Left hindlimb (tissue), 1 donor: ENCODE measurements at places on chromosomes 3 and 15.
A peak's percentile ranks its signal among the peaks of the same experiment; 100 is the strongest.

DNA sequence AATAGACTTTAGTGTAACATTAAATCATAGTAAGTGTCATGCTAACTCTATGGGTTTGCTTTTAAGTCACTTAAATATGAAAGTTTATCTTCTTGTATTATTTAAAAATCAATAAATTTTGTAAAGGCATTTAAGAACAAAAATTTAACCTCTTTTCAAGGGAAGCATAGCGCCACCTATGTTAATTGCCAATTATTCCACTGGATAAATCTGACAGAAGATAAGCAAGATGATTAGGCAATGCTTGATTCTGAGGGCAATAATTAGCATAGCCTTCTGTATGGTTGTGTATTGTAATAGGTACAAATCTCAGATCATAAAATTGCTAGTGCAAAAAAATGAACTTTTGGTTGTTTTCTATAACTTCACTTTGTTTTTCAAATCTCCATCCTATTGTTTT, 560.1 kb downstream of the GRM7 start:
- DNase-seq: no peak

GRCh38 chr3:37041546-37042195, 48.4 kb downstream of the MLH1 start:
- DNase-seq: no peak

- no peak for DNase-seq
Measured at GRCh38 chr3:138195481-138195880, 8.4 kb downstream of the ARMC8 start.

DNA sequence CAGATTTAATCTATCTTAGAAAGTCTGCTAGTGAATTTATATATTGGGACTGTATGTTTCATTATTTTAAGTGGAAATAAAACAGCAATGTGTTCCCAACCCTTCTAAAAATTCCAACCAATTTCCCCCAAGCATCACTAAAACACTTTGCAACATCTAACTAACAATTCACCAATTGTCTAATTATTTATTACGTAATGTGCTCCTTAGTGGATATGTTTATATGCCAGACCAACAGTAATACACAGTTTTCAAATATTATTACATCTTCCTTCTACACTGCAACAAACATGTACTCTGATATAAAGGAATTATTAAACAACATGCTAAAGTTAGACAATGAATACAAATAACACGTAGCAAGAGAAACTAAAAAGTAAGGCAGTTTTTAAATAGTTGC, 262.6 kb upstream of the THBS1 start:
- no peak for DNase-seq

- DNase-seq: no peak
Measured at GRCh38 chr3:188416041-188416440, 262.1 kb downstream of the LPP start.

- peak; percentile 74 for DNase-seq
Measured at GRCh38 chr3:184678317-184679055, 33.4 kb downstream of the MAGEF1 start.

GRCh38 chr3:128483657-128484403, 9.2 kb downstream of the GATA2 start:
- peak; percentile 44 for DNase-seq

GRCh38 chr3:30273304-30274072, 332.9 kb upstream of the TGFBR2 start:
- no peak for DNase-seq

- DNase-seq: no peak
Measured at GRCh38 chr3:19342389-19342788, 194.1 kb downstream of the KCNH8 start.

- DNase-seq: no peak
Measured at GRCh38 chr3:126947429-126947828, 35.5 kb upstream of the PLXNA1 start.

DNA sequence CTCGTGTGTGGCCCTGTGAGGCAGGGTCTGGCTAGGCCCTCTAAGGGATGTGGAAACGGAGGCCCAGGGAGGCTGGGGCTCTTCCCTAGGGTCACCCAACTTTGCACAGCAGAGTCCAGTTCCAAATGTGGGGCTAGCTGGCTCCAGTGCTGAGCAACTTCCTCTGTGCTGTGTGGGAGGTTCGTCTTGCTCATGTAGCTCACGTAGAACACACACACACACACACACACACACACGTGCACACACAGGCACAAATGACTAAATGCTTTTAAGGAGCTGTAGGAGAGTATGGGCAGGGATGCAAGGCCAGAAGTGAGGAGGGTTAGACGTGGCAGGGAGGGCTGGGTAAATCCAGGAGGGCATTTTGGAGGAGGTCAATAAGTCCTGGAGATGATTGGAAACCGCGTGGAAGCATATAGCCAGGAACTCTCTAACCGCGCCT, 213.8 kb downstream of the RPLP1 start:
- peak; percentile 53 for DNase-seq

- no peak for DNase-seq
Measured at GRCh38 chr15:34691034-34691433, 63.8 kb downstream of the GJD2 start.

- DNase-seq: no peak
Measured at GRCh38 chr15:38085931-38086568, 151.6 kb downstream of the TMCO5A start.

DNA sequence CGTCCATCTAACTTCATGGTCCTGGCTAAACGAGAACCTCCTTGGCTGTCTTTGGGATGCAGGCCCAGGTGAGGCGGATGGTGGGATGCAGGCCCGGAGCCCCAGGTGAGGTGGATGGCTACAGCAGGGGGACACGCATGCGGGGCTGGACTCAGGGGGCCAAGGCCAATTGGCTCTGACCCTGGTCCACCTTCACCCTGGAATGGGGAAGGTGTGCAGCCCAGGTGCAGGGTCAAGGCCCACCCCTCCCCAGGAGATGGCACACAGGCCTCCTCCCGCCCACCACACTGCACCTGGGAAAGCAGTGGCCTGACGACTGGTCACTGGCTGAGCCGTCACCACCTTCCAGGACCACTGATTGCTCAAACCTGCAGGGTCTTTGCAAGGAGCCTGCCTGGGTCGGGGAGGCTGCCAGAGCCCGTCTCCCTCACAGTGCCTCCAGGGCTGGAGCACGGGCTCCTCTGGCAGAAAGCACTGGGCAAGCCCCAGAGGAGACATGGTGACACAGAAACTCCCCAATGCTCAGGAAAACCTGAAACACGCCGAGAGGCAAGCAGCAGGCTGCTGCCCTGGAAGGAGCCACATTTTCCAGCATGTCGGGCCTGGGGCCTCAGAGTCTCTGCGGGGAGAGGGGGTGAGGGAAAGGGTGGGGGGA, 159.6 kb downstream of the LRRK1 start:
- peak; percentile 20 for DNase-seq

- DNase-seq: peak; percentile 20
Measured at GRCh38 chr15:69533522-69533921, 80.9 kb downstream of the RPLP1 start.

- DNase-seq: peak; percentile 6
Measured at GRCh38 chr15:101045835-101046691, 126.9 kb downstream of the LRRK1 start.

GRCh38 chr3:114799816-114800215, 347.3 kb downstream of the ZBTB20 start:
- no peak for DNase-seq

DNA sequence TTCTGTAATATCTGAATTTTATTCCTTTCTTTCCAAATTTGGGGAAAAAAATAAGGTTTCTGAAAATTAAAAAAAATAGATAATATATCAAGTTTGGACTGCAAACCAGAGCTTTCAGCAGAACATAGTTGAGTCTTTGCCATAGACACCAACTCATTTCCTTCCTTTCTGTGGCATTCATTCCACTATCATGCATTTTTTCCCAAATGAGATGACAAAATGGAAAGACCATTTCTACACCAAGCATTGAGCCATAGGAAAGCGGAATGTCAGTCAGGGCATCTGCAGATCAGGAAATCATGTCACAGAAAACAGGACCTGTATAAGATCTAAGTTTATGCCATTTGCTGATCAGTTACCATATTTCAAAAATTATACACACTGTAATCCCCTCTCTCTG, 333.3 kb upstream of the THBS1 start:
- no peak for DNase-seq

- DNase-seq: no peak
Measured at GRCh38 chr3:172581757-172582166, 58.5 kb upstream of the TNFSF10 start.

- DNase-seq: no peak
Measured at GRCh38 chr3:42786212-42786611, 13.2 kb upstream of the CCDC13 start.

GRCh38 chr3:127193775-127194174, 844 bp downstream of the PRR23E start:
- DNase-seq: no peak

GRCh38 chr3:69143612-69144011, 21.2 kb upstream of the LMOD3 start:
- DNase-seq: no peak

- no peak for DNase-seq
Measured at GRCh38 chr3:13213911-13214846, 140.9 kb upstream of the IQSEC1 start.

DNA sequence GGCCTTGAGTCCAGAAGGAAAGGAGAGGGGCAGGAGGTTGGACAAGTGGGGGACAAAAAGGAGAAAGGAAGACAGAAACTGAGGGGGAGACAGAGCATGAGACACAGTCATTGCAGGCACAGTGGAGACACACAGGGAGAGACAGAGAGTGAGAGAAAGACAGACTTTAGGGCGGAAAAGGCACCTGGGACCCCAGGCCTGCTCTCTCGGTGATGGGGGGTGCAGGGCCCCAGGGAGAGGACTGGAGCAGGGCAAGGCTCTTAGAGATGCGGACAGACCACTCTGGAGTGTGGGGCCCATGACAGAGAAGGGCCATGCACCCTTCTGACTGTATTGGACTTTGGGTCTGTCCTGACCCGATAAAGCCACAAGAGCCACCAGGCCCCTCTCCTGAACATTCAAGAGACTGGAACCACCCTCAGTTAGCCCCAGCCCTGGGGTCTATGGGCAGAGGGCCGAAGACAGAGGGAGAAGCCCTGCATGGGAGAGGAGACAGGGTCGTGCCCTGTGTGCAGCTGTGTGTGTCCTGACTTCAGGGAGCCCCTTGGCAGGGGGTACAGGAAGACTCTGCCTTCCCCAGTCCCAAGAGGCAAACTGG, 12.5 kb downstream of the PLCD1 start:
- no peak for DNase-seq

DNA sequence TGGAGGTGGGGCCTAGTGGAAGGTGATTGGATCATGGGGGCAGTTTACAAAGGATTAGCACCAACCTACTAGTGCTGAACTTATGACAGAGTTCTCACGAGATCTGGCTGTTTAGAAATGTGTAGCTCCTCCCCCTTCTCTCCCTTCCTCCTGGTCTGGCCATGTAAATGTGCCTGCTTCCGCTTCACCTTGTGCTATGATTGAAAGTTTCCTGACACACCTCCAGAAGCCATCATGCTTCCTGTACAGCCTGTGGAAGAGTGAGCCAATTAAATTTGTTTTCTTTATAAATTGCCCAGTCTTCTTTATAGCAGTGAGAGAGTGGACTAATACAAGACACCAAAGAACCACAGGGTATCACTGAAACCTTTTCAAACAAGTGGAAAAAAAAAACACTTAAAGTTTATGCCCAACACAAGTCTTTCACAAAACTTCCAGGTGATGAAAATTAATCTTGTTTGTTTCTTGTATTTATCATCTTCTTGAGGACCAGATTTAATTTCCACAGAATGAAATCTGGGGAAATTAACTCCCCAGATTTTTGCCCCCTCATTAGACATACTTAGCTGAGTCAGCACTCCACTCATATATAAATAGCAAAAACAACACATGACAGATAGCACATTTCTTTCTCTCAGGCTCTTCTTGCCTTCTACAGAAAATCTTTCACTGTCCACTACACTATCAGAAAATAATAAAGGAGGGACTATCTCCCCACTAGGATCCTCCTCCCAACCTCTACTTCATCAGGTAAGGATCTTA, 847.2 kb downstream of the TUSC7 start:
- no peak for DNase-seq

DNA sequence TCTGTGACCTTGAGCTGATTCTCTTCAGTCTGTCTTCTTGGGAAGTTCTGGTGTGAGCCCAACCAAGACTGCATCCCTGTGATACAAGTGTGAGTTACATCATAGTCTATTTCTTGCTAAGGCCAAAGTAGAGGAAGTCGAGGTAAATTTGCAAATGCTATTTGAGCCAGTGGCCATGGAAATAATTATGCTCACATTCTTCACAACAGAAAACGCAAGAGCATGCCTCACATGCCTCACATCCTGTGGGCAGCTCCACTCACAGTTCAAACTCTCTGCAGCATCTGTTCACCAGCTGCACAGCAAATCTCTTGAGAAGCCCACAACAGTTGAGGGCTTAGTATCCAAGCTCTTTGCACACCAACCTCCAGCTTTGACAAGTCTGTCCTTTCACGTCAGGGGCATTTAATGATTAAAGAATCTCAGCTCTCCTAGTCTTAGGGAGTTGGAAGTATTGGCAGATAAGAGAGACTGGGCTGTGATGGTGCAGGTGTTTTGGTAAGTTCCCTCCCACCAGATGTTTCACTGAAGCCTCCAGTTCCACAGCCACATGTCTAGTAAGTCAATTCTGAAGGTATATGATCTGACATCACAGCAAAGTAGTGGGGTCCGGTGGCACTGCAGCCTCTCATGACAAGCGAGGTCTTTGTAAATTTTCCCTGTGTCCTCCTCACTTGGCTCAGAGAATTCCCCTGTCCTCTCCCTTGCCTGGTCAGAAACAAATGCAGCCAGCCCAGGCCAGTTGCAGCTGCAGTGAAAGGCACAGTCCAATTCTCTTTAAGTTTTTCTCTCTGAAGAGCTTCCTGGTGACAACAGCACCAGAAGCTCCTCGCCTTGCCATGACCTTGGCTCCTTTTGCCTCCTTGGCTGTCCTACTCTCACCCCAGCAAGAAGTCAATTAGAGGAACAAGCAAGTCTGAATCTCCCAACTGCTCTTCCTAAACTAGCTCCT, 166.1 kb downstream of the SSR3 start:
- DNase-seq: peak; percentile 74

DNA sequence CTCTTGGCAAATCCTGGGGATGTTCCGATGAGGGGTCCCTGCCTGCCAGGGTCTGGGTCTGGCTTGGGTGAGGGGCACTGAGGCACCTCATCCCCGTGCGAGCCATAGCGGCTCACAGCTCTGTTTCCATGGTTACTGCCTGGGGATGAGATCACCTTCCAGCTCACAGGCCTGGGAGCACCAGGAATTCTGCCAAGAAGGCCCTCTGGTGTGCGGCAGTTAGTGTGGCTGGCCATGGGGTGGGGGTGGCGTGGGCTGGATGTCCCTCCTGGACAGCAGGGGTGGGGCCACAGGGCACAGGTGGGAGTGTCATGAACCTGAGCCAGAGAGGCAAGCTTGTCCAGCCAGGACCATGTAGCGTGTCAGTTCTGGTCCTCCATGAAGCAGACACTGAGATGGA, 22.1 kb upstream of the PRR23E start:
- peak; percentile 39 for DNase-seq

DNA sequence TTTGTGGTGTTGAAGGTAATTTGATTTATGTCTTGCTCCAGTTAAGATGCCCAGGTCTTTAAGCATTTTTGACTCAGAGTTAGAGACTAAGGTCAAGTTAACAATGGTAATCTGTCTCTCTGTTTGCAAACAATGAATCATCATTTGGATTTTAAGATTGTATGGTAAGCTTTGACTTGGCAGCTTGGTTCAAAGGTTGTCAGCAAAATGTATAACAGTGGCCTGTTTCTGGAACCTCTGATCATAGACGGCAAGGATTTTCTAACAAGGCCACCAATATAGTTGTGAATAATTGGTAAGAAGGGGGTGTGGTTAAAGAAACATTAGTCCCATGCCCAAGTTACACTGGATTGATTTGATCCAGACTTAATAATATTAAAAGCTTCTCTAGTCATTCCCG, 775.2 kb upstream of the GOLIM4 start:
- DNase-seq: no peak

GRCh38 chr15:95017666-95018328, 786.4 kb downstream of the MCTP2 start:
- DNase-seq: no peak
